ENCODE measurements at places on chromosomes 5 and 9. TPM values are rescaled to one million over a fixed set of nuclear protein-coding genes. Genes with fewer than 3 reads are reported as not detected.

PCDHAC1 gene
- total RNA-seq = not detected

GRCh38 chr5:10681731-10682679 lies 79.0 kb downstream of the DAP start:
- peaks cover 46% of the 10 kb centered on the region for H3K36me3 ChIP-seq
- H3K27ac ChIP-seq = no peak overlapping the region
- H3K27me3 ChIP-seq = no peaks in the 10 kb centered on the region
- H3K4me3 ChIP-seq = no peak overlapping the region

TPPP gene
- 0.21 TPM for total RNA-seq

GRCh38 chr9:88661759-88662158 lies 126.8 kb downstream of the NXNL2 start:
- DNase-seq = no peak
- no peaks in the 10 kb centered on the region for H3K4me1 ChIP-seq
- H3K36me3 ChIP-seq = no peaks in the 10 kb centered on the region

DNA sequence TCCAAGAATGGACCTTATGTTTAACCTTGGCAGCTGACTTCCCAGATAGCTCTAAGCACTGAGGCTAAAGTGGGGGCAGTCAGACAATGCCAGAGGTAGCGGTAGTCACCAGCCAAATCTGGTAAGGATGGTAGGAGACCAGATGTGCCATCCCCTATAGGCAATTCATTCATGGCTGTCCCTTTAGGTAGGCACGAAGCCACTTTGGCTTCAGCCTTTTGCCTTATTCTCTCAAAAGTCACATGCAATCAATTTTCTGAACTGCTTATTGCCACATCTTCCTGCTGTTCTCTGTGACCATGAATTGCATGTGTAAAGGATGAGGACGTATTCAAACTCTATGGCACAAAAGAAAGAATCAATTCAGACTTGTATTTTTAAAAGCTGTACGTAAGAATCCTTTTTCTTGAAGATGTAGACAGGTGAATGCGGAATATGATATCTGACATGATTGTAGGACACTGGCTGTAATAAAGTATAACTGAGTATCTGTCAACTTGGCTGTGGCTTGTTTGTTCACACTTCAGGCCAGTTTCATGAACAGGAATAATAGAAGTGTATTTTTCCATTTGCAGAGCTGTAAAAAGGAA lies 611.7 kb downstream of the NR2F1-AS1 start:
- H3K4me3 ChIP-seq = no peak overlapping the region
- no peak for DNase-seq
- no peaks in the 10 kb centered on the region for H3K36me3 ChIP-seq
- no peak overlapping the region for H3K27ac ChIP-seq
